SK-MEL-5 (cell line): ENCODE measurements at places on chromosomes 7 and 10.

DNA sequence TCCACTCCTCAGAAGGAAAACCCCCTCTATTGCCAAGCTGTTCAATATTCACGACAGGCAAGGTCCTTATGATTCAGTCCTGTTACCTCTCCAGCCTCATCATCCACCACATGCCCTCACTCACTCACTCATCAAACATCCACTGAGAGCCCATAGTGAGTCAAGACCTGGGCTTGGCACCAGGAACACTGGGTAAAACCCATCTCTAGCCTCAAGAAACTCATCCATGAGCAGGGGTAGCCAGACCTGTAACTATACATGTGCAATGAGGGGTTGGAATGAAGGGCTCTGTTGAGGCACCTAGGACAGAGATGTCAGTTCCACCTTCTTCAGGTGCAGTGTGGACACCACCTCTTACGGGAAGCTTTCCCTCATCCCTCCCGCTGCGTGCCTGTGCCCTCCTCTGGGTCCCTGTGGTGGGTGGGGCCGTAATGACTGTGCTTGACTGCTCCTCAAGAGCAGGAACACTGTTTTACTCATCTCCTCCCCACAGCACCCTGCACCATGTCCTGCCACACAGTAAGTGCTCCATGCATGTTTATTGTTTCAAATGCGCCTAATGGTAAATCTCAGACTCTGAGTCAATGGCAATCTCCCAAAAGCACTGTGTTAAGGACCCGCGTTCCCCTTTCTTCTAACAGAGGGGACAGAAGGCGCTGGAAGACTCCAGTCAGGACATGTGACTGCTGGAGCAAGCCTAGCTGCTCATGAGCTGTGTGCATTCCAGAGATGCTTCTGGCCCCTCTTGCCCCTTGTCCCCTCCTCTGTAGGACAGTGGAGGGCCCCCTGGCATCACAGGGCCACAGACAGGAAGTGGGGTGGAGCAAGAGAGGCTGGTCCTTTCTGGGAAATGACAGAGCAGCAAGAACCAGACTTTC lies 95.4 kb downstream of the HIPK2 start:
- DNase-seq, result no peak

DNA sequence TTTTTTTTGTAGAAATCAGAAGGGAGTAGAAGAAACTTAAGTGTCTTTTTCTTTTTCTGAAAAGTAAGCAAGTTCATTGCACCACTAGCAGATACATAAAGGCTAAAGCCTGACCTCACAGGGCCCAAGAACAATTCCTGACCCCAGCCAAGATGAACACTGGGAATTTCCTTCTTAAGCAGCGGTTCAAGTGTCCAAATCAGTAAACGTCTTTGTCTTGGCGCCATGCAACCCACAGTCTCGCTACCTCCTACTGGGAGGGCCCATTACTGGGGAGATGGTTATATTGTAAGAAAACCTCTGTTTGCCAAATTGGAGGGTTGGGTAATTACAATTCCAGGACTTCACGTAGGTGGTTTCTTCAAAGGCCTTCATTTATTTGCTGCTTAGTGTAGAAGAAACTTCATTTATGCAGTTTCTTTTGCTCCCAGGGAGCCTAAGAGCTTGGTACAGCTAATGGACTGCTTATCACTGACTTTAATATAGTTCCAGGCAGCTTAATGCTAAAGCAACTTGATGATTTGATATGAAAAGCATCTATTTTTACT lies 58.3 kb upstream of the ADRB1 start:
- no peak for DNase-seq

DNA sequence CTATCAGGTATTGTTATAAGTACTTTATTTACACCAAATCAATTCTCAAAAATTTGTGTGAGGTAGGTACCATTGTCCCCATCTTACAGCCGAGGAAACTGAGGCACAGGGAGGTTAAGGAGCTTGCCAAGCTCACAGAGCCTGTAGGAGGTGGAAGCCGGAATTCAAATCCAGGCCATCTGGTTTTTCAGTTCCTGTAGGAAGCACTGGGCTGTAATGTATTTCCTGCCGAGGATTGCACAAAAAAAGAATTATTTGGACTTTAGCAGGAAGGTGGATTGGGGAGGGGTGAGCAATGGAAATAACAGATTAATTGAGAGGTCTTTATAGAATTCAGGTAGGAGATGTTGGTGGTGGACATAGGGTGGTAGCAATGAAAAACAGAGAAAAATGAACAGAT lies 315.3 kb upstream of the AUTS2 start:
- no peak for DNase-seq

GRCh38 chr10:51000976-51001375 lies 73.3 kb upstream of the PRKG1 start:
- no peak for DNase-seq

DNA sequence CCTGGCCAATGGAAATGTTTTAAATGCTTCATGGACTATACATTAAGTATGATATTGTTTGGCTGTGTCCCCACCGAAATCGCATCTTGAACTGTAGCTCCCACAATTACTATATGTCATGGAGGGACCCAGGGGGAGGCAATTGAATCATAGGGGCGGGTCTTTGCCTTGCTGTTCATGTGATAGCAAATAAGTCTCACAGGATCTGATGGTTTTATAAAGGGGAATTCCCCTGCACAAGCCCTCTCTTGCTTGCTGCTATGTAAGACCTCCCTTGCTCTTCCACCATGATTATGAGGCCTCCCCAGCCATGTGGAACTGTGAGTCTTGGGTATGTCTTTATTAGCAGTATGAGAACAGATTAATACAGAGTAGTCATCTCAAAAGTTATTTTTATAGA lies 32.4 kb upstream of the GRB10 start:
- no peak for DNase-seq

- no peak for DNase-seq
Measured at GRCh38 chr7:115198143-115198542, 276.2 kb downstream of the MDFIC start.

- no peak for DNase-seq
Measured at GRCh38 chr7:106515321-106515720, 145.6 kb downstream of the CCDC71L start.

DNA sequence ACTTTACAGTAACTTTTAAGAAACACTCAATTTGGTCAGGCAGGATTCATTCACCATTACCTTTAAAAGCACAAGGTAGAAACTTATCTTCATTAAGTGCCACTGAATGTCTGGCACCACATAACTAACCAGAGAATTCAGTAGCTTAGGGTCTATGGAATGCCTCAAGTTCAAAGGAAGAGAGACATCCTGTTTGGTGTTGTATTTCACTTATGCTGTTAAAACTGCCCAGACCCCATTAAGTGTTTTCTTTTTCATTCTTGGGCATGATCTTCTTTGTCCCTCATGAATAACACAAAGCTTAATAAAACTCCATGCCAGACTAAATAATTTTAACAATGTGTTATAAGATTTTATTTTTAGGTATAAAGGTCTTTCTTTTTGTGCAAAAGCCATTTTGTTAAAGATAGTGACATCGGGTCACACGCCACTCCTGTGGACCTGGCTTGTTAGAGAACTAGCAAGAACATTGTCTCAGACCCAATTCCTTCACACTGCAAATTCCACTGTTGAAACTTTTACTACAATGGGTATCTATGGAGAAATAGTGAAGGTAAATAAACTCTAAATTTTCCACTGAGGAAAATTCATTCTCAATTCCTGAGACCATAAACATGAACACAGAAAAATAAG lies 221.0 kb downstream of the TWIST1 start:
- DNase-seq, result no peak

DNA sequence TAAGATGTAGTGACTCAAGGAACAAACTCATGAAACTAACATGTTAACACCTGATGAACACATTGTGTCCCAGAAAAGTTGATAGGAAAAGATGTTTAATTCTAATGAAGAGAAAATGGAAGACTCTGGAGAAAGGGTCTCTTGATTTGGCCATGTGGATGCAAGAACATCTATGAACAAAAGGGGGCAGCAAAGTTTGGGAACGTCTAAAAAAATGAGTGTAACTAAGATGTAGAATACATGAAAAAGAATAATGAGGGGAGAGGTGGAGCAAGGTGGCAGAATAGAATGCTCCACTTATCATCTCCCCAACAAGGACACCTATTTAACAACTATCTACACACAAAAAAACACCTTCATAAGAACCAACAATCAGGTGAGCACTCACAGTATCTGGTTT lies 805.1 kb downstream of the TNS3 start:
- DNase-seq, result peak; percentile 79

- no peak for DNase-seq
Measured at GRCh38 chr10:72321248-72322029, 33.3 kb downstream of the DNAJB12 start.

- no peak for DNase-seq
Measured at GRCh38 chr10:49079072-49079471, 36.2 kb downstream of the VSTM4 start.

GRCh38 chr10:61000769-61001730 lies 57.1 kb upstream of the RHOBTB1 start:
- DNase-seq, result no peak

DNA sequence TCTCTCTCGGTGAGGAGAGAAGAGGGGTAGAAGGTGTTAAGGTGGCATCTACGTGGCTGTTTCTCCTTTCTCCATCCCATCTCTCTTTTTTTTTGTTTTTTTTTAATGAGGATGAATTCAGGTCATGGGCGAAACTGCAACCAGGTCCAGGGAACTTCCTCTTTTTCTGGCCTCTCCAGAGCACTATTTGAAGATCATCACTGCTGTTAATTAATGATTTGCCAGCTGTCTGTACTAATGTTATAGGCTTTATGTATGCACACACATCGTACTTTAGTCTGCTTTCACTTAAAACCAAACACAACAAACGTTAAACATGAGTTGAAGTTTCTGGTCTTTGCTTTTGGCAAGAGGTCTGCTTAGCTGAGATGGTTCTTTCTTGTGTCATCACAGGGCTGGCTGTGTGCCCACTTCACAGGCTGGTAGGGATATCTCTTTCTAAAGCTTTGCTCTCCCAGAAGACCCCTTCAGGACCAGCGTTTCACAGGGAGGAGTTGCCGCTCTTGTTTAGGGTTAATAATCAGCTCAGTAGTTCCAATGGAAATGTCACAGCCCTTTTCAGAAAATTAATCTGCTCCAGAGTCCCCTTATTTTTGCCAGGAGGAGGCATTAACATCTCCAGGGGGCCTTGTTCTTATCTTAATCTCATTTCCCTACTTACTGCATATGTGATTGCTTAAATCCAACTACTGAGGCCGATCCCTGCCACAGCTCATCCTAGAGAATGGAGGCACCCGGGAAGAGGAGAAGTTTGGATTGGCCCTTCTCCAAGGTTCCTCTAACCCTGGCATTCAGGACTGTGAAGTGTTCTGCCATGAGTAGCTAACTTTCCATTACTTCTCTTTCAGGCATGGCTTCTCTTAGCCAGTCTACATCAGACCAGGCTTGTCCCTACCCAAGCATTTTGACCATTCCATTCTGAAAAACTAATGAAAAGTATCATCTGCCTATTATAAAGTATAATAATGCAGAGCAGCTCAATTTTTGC lies 273.9 kb upstream of the NFE2L3 start:
- DNase-seq, result no peak

- no peak for DNase-seq
Measured at GRCh38 chr7:143733876-143734275, 23.6 kb downstream of the CTAGE6 start.

DNA sequence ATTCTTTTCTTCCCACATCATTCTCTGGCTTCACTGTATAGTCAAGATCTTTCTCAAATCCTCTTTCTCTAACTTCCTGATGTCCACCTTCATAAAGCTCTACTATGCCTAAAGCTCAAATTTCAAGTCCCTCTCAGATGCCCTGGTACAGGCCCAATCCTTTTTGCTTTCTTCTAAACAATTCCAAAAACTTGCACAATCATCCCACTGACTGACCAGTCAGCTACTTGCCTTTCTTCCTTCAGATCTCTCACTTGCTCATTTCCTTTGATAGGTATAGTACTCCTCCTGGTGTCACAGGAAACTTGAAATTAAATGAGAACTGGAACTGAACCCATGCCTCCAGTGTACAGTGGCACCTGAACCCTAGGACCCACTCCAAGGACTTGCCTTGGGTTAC lies 18.2 kb downstream of the SEC31B start:
- no peak for DNase-seq

DNA sequence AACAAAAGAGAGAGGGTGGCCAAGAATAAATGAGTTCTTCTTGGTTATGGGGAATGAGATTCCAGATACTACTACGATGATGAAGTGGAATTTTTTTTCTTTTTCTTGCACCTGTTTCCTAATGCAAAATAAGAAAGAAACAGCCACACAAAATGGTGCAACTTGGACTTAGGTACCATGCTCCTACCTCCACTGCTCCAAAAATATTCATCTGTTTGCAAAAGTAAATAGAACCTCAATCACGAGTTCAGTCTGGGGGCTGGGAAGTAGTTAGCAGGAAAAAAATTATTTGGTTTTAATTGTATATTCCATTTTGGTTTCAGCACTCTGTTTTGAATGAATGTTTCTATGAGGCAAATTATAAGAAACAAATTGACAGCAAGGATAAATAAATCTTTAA lies 73.5 kb downstream of the SLC25A13 start:
- no peak for DNase-seq

DNA sequence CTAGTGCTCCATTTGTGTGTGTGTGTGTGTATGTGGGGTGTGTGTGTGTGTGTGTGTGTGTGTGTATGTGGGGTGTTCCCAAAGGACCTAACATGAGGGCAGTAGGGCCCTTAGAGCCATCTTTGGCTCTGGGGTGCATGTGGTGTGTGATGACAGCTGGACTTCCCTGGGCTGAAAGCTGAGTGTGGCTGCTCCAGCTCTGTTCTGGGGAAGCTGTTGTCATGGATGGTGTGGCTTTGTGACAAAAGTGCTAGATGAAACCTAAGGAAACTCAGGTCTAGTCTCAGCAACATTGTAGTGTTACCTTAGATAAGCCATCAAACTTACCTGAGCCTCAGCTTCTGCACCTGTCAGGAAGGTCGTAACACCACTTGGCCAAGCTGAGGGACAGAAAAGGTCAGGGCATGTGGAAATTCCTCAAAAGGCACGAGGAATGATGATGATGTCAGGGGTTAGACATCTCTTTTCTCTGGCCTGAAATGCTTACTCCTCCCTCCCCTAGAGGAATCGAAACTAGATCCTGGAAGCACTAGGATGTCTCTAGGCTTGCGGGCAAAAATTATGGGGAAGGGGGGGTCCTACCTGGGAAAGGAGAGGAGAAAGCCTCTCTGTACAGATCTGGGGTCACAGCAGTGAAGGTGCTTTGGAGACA lies 115.4 kb downstream of the RPS24 start:
- DNase-seq, result no peak
